ENCODE measurements at places on chromosomes 3 and 15.

- DNase-seq: no peak
These were observed 22.6 kb downstream of the ISL2 start for GRCh38 chr15:76359152-76359551.

DNA sequence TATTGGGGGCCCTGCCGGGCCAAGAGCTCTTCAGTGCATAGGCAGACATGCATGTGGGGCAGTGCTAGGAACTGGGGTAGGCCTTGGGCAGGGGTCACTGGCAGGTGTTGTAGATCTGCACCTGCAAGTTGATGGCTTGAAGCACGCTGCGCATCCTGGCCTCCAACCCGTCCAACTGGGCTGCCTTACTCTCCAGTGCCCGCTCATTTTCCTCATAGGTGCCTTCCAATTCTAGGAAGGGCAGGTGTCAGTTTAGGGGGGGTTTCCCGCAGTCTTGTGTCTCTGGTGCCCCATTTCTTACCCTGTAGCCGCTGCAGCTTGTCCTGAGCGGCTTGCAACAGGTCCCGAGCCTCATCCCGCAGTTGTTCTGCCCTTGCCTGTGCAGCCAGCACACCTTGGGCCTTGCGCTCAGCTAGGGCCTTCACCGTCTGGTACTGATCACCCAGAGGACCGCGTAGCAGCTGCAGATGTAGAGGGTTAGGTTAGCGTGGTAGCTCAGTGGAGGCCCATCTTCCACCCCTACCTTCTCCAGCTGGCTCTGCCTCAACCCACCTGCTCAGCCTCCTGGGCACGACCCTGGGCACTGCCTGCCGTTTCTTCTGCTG is 611 bp upstream of the USP19 start:
- no peak for DNase-seq

- no peak for DNase-seq
These were observed 214.4 kb downstream of the ABHD5 start for GRCh38 chr3:43905157-43905556.

- peak; percentile 5 for DNase-seq
These were observed 278.3 kb downstream of the CHL1 start for GRCh38 chr3:474828-475227.

GRCh38 chr3:29348316-29348715 is 67.4 kb downstream of the RBMS3 start:
- no peak for DNase-seq

GRCh38 chr3:62048577-62048976 is 324.8 kb downstream of the FEZF2 start:
- DNase-seq: no peak

DNA sequence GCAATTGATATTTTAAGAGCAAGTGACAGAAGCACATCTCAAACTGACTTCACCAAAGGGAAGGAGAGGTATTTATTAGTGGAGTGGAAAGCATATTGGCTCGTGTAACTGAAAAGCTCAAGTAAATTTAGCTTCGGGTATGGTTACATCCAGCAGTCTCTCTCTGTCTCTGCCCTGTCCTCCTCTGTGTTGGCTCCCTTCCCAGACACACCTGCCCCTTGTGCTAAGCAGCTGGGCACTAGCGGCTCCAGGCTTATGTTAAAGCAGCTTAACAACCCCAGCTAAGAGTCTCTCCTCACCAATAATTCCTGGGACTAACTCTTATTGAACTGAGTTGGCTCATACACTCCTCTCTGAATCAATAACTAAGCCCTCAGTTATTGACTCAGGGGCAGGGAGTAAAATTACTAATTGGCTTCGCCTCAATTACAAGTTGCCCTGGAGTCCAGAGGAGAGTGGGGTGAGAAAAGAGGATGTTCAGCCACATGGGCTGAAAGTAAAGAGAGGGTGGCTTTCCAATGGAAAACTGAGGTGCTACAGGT is 12.8 kb upstream of the SH3BP5 start:
- no peak for DNase-seq

DNA sequence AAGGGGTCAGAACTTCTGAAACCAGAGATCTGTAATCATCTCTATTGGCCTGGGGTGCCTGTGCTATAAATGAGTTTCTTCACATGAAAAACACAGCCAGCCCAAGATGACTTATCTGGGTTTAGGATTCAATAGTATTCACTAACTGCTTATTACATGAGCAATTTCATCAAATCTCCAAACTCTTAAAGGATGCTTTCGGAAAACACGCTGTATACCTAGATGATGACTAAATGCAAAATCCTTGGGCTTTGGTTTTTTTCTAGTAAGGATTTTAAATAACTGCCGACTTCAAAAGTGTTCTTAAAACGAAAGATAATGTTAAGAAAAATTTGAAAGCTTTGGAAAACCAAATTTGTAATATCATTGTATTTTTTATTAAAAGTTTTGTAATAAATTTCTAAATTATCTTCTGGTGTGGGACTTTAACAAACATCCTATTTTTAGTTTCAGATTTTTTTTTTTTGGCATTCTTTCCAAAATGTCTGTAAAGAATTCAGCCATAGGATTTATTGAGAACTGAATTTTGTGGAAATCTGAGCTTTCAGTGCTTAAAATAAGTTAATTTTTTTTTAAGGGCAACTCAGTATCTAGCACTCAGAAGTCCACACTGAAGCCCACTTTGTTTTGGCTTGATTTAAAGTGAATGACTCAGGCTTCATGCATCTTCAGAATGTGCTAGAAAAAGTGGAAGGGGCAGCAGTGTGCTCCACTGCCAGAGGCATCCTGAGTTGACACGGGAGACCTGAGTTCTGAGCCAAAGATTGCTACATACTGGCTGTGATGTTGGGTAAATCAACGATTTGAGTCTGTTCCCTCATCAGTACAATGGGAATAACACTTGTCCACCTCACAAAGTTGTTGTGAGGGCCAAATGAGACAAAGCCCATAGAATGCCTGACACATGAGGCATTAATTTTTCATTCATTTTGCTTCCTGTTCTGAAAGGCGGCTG is 18.7 kb downstream of the TMEM43 start:
- DNase-seq: no peak

- DNase-seq: no peak
These were observed 72.7 kb upstream of the WDR72 start for GRCh38 chr15:53831907-53832770.

DNA sequence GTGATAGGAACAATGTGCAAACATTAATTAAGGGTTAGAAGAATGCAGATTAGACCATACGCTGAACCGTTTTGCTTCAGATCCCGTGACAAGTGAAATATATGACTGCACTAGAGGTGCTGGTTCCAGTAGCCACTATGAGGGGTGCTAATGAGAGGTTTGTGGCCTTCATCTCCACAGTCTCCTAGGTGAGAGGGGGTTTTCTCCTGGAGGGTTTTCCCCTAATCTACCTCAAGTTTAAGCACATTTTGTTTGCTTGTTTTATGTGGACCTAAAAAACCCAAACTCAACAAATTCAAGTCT is 13.7 kb upstream of the SHF start:
- DNase-seq: no peak

- no peak for DNase-seq
These were observed 43.2 kb upstream of the RAB6B start for GRCh38 chr3:133938770-133939462.

- DNase-seq: peak; percentile 54
These were observed 23.6 kb downstream of the RHCG start for GRCh38 chr15:89472785-89473256.

DNA sequence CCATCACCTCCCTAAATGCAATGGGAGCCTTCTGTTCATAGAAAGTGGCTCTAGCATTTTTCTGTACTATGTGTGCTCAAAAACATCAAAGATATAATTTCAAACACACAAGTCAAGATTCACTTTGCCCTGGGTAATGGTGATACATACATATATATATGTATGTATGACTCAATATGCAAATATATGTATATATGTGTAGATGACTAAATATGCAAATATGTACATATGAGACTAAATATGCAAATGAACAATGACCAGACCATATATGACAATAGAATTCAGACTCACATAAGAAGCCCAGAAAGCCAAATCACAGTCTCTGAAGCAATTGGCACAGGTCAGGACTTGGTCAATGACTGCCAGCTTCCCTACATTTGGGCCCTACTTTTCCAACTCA is 36.9 kb upstream of the SNRK start:
- DNase-seq: no peak

DNA sequence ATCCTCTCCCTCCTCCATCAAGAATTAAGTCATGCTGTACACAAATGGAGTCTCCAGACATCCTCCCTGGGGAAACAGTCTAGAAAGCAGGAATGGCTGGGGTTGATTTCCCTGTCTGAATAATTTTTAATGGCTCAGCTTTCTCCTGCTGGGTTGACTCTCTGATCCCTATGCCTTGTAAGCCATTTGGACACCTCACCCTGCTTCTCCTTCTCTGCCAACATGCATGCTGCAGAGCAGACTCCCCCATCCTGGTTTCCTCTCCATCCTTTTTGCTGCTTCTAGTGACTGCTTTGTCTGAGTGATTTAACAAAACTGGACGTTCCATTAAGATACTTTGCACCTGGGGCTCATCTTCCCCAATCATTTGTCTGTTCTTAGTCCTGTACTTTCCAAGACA is 22.2 kb downstream of the SV2B start:
- DNase-seq: no peak

Data from hematopoietic multipotent progenitor cell treated with erythropoietin and hydrocortisone succinate and interleukin-3 and kit ligand, for 8 days (in vitro differentiated cells).